ENCODE measurements at places on chromosomes 7 and 10.

DNA sequence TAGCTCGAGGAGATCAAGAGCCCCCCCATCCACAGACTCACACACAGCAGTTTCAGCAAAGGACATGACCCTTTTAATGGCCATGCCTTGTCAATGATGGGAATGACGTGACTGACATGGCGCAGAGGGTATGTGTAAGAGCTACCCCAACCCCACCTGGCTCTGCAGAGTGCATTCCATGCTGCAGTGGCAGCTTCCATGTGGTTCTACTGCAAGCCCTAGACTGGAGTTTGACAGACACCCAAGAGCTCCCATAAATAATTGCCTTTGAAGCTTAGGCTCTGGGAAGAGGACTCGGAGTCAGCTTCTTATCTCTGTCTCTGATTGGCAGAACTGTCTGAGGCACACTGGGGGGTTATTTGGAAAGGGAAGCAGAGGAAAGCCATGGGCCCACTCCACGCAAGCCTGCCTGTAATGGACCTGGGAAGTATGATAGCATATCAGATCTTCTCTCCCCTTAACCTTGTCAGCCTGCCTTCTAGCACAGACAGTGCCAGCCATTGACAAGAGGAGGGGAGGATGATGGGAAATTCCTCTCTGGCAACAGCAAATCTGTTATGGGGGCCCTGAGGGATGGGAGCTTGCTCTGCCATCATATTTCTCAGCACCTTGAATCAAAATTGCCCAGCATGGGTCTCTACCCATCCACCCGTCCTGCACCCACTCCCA is 478.5 kb upstream of the PODXL start:
- DNase-seq, result no peak

GRCh38 chr10:95312986-95313495 is 22.2 kb upstream of the PDLIM1 start:
- no peak for DNase-seq

- no peak for DNase-seq
Observed at GRCh38 chr10:2990764-2991163, 76.6 kb upstream of the PFKP start.

- DNase-seq, result peak; percentile 84
Observed at GRCh38 chr7:131105799-131106680, 221.6 kb upstream of the MKLN1 start.

- no peak for DNase-seq
Observed at GRCh38 chr10:7583626-7584025, 83.1 kb downstream of the ITIH5 start.

DNA sequence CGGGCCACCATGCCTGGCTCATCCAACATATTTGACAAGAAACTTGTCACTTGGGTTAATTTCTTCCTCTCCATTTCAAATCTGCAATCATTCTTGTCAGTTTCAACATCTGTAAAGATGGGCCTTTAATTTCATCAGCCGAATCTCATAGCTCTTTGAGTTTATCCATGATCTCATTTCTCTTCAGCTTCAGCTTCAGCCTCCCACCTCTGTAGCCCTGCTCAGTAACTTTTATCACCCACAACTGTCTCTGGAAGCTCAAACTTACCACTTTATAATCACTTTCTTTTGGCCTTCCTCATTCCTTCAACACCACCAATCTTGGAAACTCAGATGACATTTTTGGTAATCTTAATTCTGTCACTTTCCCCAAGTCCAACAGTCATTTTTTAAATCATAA is 83.2 kb downstream of the CPED1 start:
- no peak for DNase-seq

GRCh38 chr10:77160679-77161078 is 476.9 kb downstream of the KCNMA1 start:
- peak; percentile 50 for DNase-seq

DNA sequence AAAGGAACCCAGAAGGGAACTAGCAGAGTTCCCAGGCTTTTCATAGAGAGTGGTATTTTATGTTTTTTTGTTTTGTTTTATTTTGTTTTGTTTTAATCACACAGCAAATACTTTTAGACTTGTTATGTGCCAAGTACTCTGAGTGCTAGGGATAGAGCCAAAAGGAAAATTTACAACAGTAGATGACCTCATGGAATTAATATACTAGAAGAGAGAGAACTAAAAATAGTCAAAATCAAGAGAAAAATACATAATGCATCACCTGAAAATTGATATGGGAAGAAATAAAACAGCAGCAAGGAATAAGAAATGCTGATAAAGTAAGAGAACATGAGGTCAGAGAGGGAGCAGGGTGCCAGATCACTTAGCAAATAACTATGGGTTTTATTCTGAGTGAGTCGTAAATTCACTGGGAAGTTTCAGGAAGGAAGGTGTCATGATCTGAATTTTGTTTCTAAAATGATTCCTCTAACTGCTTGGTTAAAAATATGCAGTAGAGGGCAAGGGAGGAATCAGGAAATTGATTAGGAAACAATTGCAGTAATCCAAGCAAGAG is 351.0 kb downstream of the ANKRD7 start:
- no peak for DNase-seq

GRCh38 chr7:28738412-28738811 is 219.7 kb downstream of the TRIL start:
- DNase-seq, result no peak

DNA sequence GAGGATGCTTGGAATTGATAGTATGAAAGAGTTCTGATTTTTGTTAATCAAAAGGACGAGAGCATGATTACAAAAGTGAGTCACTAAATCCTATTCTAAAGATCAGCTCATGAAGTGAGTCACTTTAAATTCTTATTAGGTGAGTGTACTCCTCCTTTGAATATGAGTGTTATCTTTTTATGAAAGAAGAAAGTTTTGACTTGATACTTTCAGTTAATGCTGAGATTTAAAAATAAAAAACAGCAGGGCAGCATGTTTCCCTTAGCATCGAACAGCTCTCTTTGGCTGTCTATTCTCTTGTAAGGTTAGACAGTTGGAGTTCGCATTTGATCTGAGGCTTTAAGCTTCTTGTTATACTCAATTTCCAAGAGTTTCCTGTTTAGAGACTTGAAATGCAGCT is 222.0 kb downstream of the TWIST1 start:
- DNase-seq, result peak; percentile 8

DNA sequence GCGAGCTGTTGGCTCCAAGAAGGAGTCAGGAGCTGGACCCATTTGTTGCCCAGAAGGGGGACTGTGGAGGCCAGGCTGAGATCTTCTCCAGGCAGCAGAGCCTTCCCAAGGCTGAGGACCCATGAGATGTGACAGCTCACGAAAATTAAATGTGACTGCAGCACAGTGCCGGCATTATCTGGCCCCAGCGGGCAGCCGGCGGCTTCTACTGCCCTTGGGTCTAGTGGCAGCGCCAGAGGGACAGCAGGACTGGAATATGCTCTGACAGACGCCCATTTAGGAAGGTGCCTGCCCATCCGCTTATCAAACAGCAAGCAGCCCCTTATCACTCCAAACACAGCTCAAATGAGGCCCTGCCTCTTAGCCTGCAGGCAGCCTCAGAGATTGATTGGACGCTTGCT is 122.9 kb upstream of the LYZL2 start:
- no peak for DNase-seq

DNA sequence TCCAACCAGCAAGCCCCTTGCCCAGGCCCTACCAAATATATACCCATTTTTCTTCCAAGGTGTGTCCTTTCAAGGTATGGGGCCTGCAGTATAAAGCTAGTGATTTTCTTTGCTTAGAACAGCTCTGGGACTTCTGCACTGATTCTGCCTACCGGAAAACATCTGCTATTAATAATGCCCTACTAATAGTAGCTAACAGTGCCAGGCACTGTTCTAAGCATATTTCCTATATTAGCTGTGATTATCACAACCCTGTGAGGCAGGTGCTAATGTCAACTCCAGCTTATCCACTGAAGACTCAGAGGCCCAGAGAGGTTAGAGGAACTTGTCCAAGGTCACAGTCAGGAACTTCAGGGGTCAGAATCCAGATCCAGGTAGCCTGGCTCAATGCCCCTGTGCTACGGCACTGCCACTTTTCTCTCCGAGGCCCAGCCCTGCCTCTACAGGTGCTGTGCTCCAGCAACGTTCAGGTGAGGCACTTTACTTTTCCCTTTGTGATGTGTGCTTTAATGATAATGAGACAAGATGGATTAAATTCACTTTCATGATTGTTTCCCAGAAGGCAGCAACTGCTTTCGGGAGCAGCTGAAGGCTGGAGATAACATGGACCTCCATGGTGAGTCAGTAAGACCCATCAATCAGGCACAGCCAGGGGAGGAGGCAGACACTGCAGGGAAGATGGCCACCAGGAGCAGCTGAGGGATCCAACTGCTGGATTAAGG is 26.7 kb downstream of the TAS2R41 start:
- DNase-seq, result no peak

GRCh38 chr10:23174074-23174976 is 17.8 kb upstream of the PTF1A start:
- DNase-seq, result no peak

DNA sequence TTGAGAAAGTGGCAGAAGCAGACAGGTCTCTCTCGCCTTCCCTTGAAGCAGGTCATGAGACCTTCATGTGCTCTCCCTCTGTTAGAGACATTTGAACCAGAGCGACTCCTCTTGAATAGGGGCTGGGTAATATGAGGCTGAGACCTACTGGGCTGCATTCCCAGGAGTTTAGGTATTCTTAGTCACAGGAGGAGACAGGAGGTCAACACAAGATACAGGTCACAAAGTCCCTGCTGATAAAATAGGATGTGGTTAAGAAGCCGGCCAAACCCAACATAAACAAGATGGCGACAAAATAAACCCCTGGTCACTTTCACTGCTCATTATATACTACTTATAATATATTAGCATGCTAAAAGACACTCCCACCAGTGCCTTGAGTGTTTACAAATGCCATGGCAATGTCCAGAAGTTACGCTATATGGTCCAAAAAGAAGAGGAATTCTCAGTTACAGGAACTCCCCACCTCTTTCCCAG is 43.5 kb upstream of the MSRB2 start:
- no peak for DNase-seq

DNA sequence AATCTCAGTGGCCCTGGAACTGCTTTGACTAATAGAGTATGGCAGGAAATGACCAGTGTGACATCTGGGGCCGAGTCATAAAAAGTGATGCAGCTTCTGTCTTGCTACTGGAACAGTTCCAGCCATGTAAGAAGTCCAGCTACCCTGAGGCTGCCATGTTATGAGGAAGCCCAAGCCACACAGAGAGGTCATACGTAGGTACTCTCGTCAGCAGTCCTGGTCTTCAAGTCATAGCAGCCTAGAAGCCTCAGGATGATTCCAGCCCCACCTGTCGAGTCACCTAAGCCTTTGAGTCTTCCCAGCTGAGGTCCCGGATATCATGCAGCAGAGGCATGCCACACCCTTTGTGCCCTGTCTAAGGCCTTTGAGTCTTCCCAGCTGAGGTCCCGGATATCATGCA is 92.1 kb downstream of the PPP1R3C start:
- DNase-seq, result no peak

GRCh38 chr10:74086317-74086716 is 64.3 kb downstream of the AP3M1 start:
- DNase-seq, result no peak

DNA sequence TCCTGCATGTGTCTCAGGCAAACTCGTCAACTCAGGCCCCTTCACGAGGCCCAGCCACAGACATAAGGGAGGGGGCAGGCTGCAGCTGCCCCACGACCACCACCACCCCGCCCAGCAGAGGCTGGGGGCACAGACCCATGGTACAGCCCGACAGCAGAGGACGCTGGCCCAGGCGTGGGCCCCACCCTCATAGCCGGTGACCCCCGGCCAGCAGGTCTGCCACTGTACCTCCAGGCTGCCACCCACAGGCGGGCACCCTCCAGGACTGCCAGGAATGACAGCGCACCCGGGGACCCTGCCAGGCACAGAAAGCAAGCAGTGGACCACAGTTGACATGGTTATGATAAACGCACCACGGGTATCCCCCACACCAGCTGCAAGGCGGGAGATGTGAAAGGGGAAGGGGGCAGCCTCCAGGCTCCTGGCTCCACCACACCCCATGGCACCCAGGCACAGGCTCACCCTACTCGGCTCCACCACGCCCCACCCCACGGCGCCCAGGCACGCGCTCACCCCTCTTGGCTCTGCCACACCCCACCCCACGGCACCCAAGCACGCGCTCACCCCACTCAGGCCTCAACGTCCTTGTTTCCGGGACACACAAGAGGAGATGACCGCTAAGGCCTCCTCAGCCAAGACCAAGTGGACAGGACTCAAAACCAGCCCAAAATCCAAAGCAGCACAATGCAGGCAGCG is 135.9 kb downstream of the MAD1L1 start:
- DNase-seq, result no peak

DNA sequence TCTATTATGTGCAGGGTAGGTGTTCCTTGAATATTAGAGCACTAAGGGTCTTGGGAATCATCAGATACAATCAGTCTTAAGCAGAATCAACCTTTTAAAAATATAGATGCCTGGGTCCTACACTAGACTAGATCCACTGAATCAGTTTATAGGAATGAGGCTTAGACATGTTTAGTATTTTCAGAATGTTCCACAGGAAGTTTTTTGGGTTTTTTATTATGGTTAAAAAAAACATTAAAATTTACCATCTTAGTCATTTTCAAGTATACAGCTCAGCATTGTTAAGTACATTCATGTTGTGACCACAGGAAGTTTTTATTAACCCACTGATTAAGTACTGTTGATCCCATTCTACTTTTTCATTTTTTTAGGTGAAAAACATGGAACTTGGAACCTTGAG is 135.7 kb downstream of the LCOR start:
- peak; percentile 36 for DNase-seq

DNA sequence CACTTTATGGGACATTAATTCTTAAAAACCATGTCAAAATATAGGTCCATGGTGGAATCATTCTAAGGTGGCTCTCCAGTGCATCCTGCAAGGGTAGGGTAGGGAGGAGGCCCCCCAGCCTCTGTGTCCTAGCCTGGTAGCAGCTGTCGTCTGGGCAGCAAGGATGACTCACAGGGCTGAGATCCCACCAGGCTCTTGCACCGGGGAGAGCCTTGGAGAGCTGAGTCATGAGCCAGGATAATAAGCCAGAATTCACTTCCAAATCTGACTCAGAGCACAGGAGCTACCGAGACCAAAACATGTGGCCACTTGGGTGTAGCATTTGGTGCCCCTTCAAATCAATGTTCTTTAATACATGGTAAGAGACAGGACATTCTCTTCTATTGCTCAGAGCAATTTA is 298.5 kb downstream of the NEBL start:
- no peak for DNase-seq

GRCh38 chr10:34134602-34135001 is 680.5 kb downstream of the PARD3 start:
- no peak for DNase-seq

GRCh38 chr7:51647931-51648351 is 331.3 kb upstream of the COBL start:
- DNase-seq, result no peak
